Sciatic nerve (tissue), 2 donors: ENCODE measurements at places on chromosomes 12 and 14. TPM values are rescaled to one million over a fixed set of nuclear protein-coding genes. Genes with fewer than 3 reads are reported as not detected.

GRCh38 chr12:64428956-64429355, 23.0 kb upstream of the TBK1 start:
- DNase-seq, result no peak

- DNase-seq, result no peak
Observed at GRCh38 chr12:132622437-132623071, 4.0 kb downstream of the P2RX2 start.

DNA sequence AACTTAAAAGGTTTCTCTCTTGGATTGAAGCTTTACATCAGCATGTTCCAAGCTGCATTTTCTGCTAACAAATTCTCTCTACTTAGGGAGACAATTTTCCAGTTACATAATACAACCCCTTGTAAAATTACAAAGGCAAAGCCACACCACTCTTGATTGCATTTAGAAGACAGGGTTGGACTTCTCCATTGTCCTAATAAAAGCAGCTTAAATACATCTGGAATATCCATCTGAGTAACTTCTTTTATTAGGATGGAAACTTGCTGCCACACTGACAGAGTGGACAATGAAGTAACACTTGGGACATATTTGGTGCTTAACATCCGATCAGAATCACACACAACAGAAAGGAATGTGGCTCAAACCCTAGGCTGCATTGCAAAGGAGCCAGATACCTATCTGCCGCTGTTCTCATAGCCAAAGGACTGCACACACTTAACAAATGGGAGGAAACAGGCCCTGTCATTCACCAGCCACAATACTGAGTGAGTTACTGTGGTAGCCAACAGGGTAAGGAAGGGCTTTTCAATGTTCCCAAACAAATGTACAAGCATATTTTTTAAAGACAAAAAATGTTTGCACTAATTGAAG, 157.2 kb downstream of the PAX9 start:
- DNase-seq, result no peak

Gene LRRIQ1
- total RNA-seq, result 5.2 TPM

Gene TC2N
- total RNA-seq, result 13.2 TPM

Gene SYCP3
- not detected for total RNA-seq
